ENCODE measurements at places on chromosomes 11 and 22.

DNA sequence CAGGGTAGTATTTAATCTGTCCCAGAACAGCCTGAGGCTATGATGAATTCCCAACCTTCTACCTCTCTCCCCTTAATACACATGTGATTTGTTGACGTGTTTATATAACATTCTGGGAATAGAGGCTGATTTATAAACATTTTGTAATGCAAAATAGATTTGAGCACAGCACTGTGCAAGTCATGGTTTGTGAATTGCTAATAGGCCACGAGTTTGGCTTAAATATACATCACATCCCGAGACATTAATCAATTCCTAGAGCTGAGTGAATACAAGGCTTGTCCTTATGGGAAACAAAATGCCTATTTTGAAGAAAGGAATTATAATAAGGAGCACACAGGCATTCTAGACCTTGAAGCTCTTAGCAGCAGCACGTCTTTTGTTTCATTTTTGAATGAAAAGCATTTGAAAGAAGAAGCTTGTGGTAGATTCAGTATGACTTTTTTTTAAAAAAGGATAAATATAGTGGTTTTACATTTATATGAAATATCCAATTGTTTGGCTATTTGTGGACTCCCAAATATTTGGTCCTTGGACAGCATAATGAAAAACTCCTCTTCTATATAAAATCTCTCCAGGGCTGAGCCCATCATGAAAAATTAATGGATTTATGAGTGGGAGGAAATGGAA lies 116.4 kb downstream of the SLC17A6 start:
- no peak for DNase-seq

- DNase-seq: no peak
Measured at GRCh38 chr11:34508524-34508923, 5.1 kb downstream of the ELF5 start.

DNA sequence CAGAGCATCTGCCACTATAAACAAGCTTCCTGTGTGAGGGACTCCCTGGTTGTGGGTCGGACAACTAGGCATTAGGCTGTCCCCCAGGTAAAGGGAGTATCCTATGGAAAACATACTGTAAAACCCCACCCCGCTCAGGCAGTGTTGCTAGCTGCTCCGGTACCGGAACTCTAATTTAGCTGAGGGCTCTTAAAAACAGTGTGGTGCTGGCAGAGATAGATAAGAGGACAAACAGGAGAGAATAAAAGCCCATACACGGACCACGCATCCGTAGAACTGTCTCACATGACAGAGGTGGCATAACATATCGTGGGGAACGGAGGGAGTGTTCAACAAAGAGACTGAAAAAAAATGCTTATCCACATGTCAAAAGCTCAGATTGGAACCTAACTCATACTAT lies 3.4 kb upstream of the MOGAT2 start:
- no peak for DNase-seq

GRCh38 chr11:70848243-70848750 lies 404.1 kb downstream of the SHANK2 start:
- DNase-seq: no peak

DNA sequence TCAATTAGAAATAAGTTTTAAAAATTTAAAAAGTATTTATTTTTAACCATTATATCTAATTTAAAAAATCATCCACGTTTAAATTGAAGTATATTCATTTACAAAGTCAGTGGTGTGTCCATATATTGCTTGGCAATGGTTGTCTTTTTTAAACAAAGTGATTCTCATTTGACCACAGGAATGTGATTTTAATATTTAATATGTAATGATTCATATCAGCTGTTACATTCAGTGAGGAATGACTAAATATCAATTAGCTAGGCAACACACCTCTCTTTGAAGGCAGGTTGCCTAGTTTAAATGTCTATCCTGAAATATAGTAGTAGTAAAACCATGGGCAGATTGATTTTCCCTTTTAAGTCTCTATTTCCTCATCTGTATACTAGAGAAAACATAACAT lies 392.2 kb upstream of the CCDC179 start:
- DNase-seq: no peak

GRCh38 chr11:26522912-26523610 lies 49.0 kb downstream of the MUC15 start:
- DNase-seq: no peak

All from activated CD4-positive, alpha-beta T cell treated with anti-CD3 and anti-CD28 coated beads for 24 hours (primary cell).